PC-3 (cell line): ENCODE measurements at places on chromosomes 7 and 10. TPM values are rescaled to one million over a fixed set of nuclear protein-coding genes. Genes with fewer than 3 reads are reported as not detected.

DNA sequence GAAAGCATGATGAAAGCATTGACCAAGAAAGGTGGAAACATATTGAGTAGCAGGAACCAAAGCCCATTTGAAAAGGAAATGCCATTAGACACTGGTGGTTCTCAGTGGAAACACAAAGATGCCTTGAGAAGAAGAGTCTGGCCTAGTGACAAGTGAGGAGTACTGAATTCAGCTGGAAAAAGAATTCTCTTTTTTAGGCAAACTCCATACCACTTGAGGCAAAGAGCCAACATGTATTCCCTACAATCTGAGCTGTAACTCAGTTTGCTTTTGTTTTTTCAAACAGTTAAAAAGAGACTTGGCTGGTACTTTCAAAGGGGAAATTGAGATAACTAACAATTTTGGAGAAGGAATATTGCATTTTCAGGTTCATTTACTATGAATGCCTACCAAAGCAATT is 624.0 kb downstream of the NRG3 start:
- DNase-seq = no peak

- DNase-seq = peak; percentile 70
Measured at GRCh38 chr7:17448479-17449423, 150.3 kb downstream of the AHR start.

- no peak for DNase-seq
Measured at GRCh38 chr7:112130729-112131410, 75.3 kb downstream of the DOCK4 start.

GRCh38 chr10:12757351-12757750 is 244.2 kb downstream of the CCDC3 start:
- no peak for DNase-seq

DNA sequence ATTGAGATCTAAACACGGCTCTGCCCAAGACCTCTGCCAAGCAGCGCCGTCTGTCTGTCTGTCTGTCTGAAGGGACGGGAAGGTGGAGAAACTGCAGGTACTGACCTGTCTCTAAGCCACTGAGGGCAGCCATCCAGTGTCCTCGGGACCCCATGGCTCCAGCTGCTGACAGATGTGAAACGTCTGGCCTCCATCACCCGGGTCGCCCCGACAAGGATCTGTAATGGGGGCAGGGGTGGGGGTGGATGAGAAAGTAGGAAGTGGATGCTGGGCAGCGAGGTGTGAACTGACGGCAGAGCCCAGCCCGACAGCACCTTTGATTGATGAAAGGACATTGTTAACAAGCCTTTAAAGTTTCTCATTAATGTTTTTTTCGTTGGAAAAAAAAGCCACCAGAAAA is 193.1 kb downstream of the EBF3 start:
- DNase-seq = no peak

ABCC2 gene
- total RNA-seq = 0.35 and 2.4 TPM in 2 replicates
